ENCODE measurements at places on chromosomes 2 and 18.

GRCh38 chr2:26712486-26713465 is 20.3 kb downstream of the KCNK3 start:
- no peak for DNase-seq

DNA sequence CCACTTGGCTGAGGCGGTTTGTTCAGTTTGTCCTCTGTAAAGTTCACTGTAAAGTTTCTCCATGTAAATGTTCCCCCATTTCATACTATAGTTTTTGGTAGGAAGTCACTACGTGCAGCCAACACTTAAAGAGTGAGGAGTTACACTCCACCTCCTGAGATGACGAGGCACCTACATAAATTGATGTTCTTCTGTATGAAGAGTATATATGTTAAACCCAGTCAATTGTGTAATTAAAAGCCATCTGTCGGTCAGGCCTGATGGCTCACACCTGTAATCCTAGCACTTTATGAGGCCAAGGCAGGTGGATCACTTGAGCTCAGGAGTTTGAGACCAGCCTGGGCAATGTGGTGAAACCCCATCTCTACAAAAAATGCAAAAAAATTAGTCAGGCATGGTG is 7.6 kb downstream of the PIGN start:
- no peak for DNase-seq

DNA sequence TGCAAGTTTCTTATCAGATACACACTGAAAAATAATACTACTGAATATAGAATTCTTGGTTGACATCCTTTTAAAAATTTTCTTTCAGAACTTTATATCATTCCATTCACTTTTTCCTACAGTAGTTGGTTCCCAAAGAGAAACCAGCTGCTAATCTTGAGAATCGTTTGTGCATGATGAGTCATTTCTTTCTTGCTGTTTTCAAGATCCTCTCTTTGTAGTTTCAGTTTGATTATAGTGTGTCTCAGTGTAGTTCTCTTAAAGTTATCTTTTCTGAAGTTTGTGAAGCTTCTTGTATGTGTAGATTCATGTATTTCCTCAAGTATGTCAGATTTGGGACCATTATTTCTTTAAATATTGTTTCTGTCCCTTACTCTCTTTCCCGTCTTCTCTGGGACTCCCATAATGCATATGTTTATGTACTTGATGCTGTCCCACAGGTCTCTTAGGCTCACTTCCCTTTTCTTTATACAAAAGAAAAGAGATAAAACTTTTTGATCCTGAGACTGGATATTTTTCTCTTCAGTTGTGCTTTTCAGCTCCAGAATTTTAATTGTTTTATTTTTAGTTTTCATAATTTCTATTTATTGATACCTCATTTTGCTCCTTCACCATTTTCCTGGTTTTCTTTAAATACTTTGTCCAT is 801.0 kb downstream of the TDRD15 start:
- no peak for DNase-seq

- no peak for DNase-seq
Measured at GRCh38 chr2:36965206-36965605, 1.1 kb downstream of the STRN start.

DNA sequence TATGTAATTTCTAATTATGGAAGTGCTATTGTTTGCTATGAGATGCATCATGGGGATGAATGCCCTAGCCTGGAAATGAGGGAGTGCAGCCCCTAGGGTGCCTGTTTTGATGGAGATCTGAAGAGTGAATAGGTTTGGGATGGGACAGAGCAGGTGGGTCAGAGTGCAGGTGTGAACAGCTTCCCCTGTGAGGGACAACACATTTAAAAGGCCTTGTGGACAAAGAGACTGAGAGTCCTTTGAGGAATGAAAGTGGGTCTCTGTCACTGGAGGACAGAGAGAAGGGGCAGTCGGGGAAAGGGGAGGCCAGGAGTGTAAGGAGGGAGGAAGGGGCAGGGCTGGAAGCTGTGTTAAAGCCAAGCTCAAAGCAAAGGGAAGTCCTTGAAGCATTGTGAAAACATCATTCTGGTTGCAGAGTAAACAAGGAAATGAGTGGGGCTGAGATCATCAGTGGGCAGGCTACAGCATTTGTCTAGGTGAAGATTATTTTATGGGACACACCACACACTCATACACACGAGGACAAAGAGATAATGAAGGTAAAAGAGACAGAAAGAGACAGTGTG is 877.6 kb downstream of the SLC4A3 start:
- peak; percentile 68 for DNase-seq

DNA sequence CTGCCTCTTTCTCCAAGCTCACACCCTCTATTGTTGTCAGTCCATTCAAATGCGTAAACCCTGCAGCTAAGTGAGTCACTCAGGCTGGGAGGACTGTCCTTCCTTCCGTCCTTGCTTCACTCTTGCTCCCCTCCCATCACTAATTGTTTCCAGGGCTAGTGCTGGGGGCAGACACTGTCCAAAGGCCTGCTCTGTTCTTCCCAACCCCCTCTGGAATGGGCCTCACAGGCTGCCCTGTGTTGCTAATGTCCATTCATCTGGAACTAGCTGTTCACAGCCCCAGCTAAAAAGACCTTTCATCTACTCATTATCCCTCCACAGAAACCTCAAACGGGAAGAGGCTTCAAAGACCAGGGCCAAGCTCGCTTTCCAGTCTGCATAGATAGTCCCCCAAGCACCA is 31.9 kb upstream of the NRP2 start:
- peak; percentile 81 for DNase-seq
